HCT116 (cell line): ENCODE measurements at places on chromosomes 5 and 9. TPM values are rescaled to one million over a fixed set of nuclear protein-coding genes. Genes with fewer than 3 reads are reported as not detected.

CCL27 gene
- total RNA-seq: 1.0 TPM

ADAMTS6 gene
- 0.93 TPM for total RNA-seq

CDC20B gene
- not detected for total RNA-seq

NUTM2G gene
- total RNA-seq: not detected

CLIC3 gene
- total RNA-seq: 8.4 TPM

PCDHB13 gene
- total RNA-seq: 0.22 TPM

IL5 gene
- total RNA-seq: not detected

GABRB2 gene
- not detected for total RNA-seq

SEMA5A gene
- 0.02 TPM for total RNA-seq

DNA sequence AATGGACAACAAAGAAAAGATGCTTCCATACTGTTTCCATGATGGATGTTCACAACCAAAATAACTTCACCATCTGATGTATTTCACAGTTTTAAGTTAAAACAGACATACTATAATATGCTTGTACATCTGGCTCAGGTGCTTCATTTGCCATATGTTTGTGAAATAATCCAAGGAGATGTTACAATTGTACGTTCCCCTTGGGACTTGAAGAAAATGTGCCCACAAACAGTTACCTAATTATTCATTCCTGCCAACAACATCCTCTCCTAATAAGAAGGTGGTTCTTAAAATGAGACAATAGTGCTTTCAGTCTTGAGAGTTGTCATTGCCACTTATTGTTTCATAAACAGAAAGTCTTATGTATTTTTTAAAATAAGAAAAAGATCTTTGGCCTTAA is 33.1 kb upstream of the SMARCA2 start:
- H3K4me1 ChIP-seq: no peaks in the 10 kb centered on the region
- no peaks in the 10 kb centered on the region for H3K36me3 ChIP-seq
- 0 out of 2 replicates have a peak, but pooled peaks cover 6% of the 10 kb centered on the region for H3K27me3 ChIP-seq
- DNase-seq: no peak

DNA sequence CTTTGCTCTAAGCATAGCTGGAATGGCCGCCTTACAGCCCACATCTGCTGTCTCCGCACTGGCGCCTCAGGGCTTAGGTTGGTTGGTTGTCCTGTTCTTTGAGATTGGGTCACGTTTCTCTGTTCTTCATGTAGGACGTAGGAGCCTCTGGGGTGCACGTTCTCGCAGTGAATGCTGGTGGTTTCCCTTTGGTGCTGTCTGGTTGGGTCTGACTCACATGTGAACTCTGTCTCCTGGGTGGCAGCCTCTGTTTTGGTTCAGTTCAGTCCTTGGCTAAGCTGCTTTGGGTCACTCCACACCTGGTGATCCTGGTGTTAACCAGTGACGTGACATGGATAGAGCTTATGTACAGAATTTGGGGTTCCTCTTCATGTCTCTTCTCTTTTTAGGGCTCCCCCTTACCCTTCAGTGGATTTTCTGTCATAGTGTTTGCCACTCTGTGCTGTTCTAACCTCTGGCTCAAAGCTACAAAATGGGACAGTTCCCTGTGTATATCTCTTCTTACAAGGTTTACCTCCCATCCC is 12.6 kb upstream of the LPCAT1 start:
- DNase-seq: no peak
- H3K4me3 ChIP-seq: no peak overlapping the region
- no peaks in the 10 kb centered on the region for H3K4me1 ChIP-seq
- H3K36me3 ChIP-seq: no peaks in the 10 kb centered on the region
- no peak overlapping the region for H3K27ac ChIP-seq
- H3K27me3 ChIP-seq: 0 out of 2 replicates have a peak, but pooled peaks cover 10% of the 10 kb centered on the region

- no peaks in the 10 kb centered on the region for H3K36me3 ChIP-seq
- no peak overlapping the region for H3K27ac ChIP-seq
- no peak overlapping the region for H3K4me3 ChIP-seq
These were observed 48.8 kb downstream of the KCNIP1 start for GRCh38 chr5:170552621-170553115.

DNA sequence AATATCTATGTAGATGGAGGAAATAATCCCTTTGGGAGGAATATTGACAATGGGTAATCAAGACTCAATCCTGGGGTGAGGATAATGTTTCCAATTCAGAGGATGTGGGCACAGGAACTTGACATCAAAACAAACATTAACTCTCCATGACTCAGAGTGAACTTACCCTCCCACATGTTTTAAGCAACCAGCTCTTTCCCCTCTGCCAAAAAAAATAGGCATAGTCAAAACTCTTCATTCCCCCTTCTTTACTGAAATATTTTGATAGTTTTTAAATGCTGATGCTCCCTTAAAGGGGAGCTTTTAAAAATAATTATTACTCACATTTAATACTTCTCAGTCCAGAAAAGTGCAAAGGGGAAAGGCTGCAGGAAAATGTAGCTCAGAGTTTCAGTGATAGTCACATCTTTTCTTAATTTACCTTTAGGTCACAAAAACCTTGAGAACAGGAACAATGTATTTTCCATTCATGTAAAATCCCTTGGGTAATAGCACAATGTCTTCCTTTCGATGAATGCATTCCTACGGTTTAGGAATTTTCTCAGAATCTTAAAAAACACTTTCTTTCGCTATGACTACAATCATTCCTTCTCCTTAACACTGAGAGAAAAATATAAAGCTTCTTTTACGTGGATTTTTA is 298.4 kb upstream of the GRAMD2B start:
- H3K4me1 ChIP-seq: peaks cover 3% of the 10 kb centered on the region; the same call in 1 of the 2 replicates
- DNase-seq: peak; percentile 7
- H3K36me3 ChIP-seq: no peaks in the 10 kb centered on the region
- no peaks in the 10 kb centered on the region for H3K27me3 ChIP-seq

DNA sequence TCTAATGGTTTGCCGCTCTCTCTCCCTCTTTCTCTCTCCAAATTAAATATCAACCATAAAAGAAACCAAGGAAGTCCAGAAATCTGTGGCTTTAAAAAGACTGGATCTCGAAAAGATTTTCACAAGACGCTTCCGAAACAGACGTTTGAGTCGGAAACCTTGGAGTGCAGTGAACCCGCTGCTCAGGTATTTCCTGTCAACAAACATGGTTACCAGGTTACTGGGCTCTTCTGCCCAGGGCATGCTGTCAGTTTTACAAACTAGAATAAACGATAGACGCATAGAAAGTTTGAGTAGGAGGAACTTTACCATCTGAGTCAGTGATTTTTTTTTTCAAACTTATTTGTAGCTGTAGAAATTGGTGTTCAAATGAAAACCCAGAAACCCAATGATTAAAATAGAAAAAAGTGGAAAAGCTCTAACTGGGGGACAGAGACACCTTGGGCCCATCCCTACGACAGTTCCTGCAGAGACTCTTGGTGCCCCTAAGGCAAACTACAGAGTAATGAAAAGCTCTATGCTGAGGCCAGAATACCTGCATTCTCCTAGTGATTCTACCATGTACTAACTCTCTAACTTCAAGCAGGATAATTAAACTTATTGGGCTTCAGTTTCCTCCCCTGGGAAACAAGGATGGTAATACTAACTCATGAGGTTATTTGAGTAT is 90.0 kb downstream of the DOCK8 start:
- H3K4me1 ChIP-seq: no peaks in the 10 kb centered on the region
- no peaks in the 10 kb centered on the region for H3K36me3 ChIP-seq
- 0 out of 2 replicates have a peak, but pooled peaks cover 4% of the 10 kb centered on the region for H3K27me3 ChIP-seq
- H3K27ac ChIP-seq: no peak overlapping the region
- DNase-seq: no peak

GRCh38 chr5:43582082-43583005 is 20.6 kb upstream of the NNT start:
- no peak overlapping the region for H3K27ac ChIP-seq
- DNase-seq: no peak
- no peaks in the 10 kb centered on the region for H3K36me3 ChIP-seq
- H3K27me3 ChIP-seq: no peaks in the 10 kb centered on the region

GRCh38 chr5:39992617-39993202 is 567.9 kb upstream of the DAB2 start:
- H3K27ac ChIP-seq: no peak overlapping the region
- H3K36me3 ChIP-seq: no peaks in the 10 kb centered on the region
- no peak for DNase-seq
- no peaks in the 10 kb centered on the region for H3K27me3 ChIP-seq
- no peak overlapping the region for H3K4me3 ChIP-seq

GRCh38 chr5:142872217-142872616 is 102.0 kb downstream of the ARHGAP26 start:
- no peaks in the 10 kb centered on the region for H3K27me3 ChIP-seq
- H3K4me3 ChIP-seq: no peak overlapping the region
- no peak overlapping the region for H3K27ac ChIP-seq
- DNase-seq: no peak
- H3K4me1 ChIP-seq: peaks cover 61% of the 10 kb centered on the region; the same call in 1 of the 2 replicates

GRCh38 chr9:78620764-78621163 is 323.8 kb downstream of the PSAT1 start:
- H3K27ac ChIP-seq: no peak overlapping the region
- DNase-seq: no peak
- H3K27me3 ChIP-seq: no peaks in the 10 kb centered on the region
- no peaks in the 10 kb centered on the region for H3K4me1 ChIP-seq
- no peak overlapping the region for H3K4me3 ChIP-seq

DNA sequence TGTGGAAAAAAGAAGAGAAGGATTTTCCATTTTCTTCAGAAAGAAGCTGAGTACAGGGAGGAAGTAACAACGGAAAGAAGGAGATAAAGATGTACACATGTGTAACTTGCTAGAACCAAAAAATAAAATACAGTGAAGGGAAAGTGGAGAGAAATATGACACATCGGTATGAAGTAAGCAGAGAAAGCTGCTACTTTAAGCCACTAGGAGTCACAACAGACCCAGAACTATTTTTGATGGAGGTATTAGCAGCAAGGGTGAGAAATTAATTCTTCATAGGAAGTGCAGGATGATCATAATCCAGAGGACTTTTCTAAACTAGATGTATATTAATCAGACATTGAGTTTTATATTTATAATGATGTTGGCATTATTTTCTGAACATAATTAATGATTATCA is 88.5 kb downstream of the FAM174A start:
- no peak overlapping the region for H3K4me3 ChIP-seq
- H3K36me3 ChIP-seq: no peaks in the 10 kb centered on the region
- no peaks in the 10 kb centered on the region for H3K27me3 ChIP-seq
- no peak for DNase-seq

- no peaks in the 10 kb centered on the region for H3K36me3 ChIP-seq
- H3K27ac ChIP-seq: peak overlapping the region; percentile 84
These were observed 475 bp upstream of the GOLM1 start for GRCh38 chr9:86099701-86100364.

GRCh38 chr9:13142776-13143175 is 136.7 kb downstream of the MPDZ start:
- no peak for DNase-seq
- H3K4me1 ChIP-seq: no peaks in the 10 kb centered on the region
- H3K27ac ChIP-seq: no peak overlapping the region
- H3K4me3 ChIP-seq: no peak overlapping the region
- 0 out of 2 replicates have a peak, but pooled peaks cover 6% of the 10 kb centered on the region for H3K27me3 ChIP-seq

- H3K27me3 ChIP-seq: no peaks in the 10 kb centered on the region
- H3K4me1 ChIP-seq: no peaks in the 10 kb centered on the region
These were observed 163.8 kb downstream of the TMEM38B start for GRCh38 chr9:105858006-105858690.

GRCh38 chr5:116361171-116361967 is 213.3 kb downstream of the SEMA6A start:
- H3K4me1 ChIP-seq: no peaks in the 10 kb centered on the region
- DNase-seq: no peak
- H3K36me3 ChIP-seq: no peaks in the 10 kb centered on the region
- no peak overlapping the region for H3K27ac ChIP-seq
- no peaks in the 10 kb centered on the region for H3K27me3 ChIP-seq

DNA sequence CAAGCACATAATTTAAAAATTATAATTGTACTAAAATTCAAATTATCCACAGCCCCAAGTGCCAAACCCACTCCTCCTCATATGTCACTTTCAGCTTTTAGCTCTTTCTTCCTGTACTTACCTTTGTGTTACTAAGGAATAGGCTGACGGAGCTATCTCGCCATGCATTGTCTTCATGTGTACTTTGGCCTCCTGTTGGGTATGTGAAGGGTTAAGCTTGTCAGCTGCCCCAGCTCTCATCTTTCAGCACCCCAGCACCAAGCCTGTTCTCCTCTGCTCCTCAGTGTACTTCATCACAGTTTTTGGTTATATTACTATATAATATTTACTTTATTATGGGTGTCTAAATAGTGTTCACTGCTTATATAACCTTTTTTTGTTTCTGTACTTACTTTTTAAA is 46.2 kb downstream of the OSTF1 start:
- no peaks in the 10 kb centered on the region for H3K36me3 ChIP-seq
- H3K27ac ChIP-seq: no peak overlapping the region
- H3K4me3 ChIP-seq: no peak overlapping the region
- H3K4me1 ChIP-seq: no peaks in the 10 kb centered on the region
- no peak for DNase-seq

DNA sequence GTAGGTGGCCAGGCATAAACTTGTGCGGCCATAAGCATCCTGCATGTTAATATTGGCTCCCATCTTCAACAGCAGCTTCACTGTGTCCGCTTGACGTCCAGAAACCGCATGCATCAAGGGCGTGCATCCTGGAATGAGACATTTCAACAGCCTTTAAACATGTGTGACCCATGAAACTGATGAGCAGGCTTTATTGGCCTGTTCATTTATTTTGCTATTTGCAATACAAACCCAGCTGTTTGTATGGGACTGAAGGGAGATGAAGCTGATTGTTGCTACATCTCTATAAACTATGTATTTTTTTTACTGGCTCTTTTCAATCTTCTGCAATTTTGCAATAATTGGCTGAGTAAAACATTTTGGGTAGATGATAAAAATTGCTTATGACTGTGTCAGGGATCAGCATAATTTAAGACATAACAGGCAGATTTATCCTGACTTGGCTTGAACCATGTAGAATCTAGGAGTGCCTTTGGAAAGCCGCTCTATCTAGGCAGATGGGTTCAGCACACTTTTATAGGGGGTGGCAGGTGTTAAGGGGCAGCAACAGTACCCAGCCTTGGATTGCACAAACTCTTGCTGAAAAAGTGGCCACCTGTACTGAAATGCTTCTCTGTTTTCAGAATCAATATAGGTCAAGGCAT is 56.9 kb downstream of the ANKRD55 start:
- no peaks in the 10 kb centered on the region for H3K27me3 ChIP-seq
- DNase-seq: no peak
- no peak overlapping the region for H3K27ac ChIP-seq
- peaks cover 12% of the 10 kb centered on the region for H3K4me1 ChIP-seq
- no peak overlapping the region for H3K4me3 ChIP-seq

- H3K4me1 ChIP-seq: no peaks in the 10 kb centered on the region
- no peaks in the 10 kb centered on the region for H3K36me3 ChIP-seq
- no peak for DNase-seq
These were observed 412.3 kb downstream of the MAT2B start for GRCh38 chr5:163917747-163918146.

DNA sequence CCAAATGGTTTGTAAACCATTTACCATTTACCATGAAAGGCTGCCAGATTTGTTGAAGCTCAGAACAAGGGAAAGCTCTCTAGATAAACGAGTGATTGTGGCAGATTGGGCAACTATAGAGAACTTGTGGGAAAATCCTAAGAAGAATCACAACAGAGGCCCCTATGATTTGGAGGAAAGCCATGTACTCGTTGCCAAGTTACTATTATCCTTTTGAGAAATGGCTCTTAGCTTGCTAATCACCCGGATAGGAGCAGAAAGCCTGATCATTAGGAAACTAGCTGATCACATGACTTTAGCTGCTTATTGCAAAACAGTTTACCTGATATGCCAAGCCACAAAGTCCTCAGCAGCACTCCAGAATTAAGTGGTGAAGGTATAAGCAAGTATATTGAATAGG is 23.5 kb upstream of the ATG10 start:
- DNase-seq: no peak
- no peaks in the 10 kb centered on the region for H3K36me3 ChIP-seq
- H3K4me3 ChIP-seq: no peak overlapping the region
- no peak overlapping the region for H3K27ac ChIP-seq

GRCh38 chr5:159456722-159457465 is 126.6 kb upstream of the IL12B start:
- peak; percentile 13 for DNase-seq
- no peaks in the 10 kb centered on the region for H3K36me3 ChIP-seq
- no peak overlapping the region for H3K4me3 ChIP-seq
- no peaks in the 10 kb centered on the region for H3K4me1 ChIP-seq
